Activated CD4-positive, alpha-beta T cell treated with anti-CD3 and anti-CD28 coated beads, Interleukin-2, amount 50 U/mL, for 24 hours (primary cell): ENCODE measurements at places on chromosomes 11 and 22.

DNA sequence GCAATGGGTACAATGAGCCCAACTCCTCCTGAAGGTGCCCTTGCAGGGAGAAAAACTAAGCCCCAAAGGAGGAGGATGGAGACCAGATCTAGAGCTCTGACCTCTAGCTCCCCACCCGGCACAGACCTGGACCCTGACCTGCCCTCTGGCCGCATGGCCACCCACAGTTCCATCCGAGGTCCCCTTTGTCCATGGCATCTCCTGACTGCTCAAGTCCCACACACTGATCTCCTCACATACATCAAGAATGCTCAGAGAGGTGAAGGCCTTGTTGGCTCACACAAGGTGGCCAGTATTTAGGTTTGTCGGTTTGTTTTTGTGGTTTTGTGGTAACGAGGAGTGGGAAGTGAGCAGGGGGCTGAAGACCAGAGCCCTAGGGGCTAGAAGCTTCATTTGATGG, 423.5 kb upstream of the B3GAT1 start:
- DNase-seq, result no peak

DNA sequence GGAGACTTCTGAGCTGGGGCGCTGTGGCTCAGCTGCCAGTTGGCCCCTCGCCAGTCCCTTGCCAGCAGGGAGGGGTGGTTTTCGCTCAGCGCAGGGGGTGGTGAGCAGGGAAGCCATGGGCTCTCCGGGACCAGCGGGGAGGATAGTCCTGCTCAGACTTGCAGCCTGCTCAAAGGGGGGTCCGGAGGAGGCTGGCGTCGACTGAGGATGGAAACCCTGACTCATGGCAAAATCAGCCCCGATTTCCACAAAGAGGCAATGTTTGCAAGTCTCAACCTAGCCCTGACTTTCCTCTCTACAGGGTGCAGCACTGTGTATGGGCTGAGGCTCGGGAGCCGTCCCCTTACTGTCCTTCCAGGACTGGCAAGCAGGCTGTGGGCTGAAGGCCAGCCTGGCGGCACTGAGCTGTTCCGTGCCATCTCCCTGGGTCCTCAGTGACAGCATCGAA, 35.1 kb downstream of the FBLN1 start:
- no peak for DNase-seq

DNA sequence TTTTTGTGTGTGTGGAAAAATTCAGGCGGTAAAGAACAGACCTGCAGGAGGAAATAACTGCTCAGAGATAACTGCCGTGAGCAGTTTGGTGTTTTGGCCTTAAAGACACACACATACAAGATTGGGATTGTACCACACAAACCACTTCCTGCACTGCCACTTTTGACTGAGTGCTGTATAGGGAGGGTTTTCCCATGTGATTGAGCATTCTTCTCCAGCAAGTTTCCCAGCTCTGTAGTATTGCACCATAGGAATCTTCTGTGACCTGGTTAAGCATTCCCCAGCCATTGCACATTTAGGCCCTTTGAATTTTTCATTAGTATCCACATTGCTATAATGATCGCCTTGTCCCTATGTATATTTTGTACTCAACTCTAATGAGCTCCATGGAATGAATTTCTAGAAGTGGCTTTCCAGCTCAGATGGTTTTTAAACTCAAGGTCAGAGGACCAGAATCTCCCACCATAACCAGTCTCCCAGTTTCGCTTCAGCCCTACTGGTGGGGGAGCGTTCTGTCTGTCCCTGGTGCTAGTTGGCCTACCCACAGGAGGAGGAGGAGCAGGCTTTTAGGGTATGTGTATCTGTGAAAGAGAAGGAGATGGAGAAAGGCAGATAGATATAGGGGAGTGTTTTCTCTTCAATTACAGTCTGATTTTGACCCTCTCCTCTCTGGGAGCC, 9.3 kb downstream of the CD82 start:
- DNase-seq, result no peak

DNA sequence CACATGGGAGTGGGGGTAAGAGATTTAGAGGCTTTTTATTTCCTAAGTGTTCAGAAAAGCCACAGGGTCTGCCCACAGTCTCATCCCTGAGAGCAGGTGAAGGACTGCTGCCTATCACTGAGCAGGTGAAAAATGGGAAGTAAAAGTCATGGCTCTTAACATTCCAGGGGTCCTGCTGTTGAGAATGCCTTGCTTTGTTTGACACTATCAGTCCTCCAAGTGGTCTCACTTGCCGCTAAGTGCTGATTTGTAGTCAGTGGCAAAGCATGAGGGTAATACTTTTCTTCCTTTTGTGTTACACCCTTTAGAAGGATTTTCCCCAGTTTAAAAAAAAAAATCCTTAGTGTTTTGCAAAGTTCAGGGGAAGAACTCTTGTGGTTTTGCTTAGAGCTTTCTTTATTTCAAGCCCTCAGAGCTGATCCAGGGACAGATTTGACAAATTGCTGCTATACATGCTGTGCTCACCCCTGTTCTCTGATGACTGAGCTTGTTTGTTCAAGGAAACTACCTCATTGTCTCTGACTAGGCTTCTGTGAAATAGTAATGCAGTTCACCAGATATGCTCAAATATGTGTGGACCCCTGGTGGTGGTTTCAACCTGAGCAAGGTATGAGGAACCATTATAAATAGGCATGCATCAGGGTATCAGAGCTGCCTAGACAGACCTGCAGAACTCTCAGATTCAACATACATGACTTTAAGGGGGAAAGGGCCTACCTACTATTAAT, 141.0 kb downstream of the ARHGAP42 start:
- no peak for DNase-seq

GRCh38 chr22:29065468-29066190, 4.0 kb upstream of the C22orf31 start:
- no peak for DNase-seq

DNA sequence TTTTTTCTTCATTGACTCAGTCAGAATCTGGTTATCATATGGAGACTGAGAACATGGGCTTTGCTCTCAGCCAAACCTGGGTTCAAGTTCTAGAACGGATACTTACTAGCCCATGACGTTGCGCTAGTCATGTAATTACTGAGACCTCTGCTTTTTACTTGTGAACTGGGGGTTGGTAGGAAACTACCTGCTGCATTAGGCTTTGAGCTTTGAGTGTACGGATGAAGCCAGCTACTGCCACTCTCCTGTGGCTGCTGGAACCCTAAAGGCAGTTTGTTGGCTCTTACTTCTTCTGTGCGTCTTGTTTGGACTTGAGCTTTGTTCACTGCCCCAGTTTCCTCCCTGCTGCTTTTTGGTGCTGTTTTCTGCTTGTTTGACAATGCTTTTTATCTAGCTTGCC, 18.1 kb downstream of the PPP6R2 start:
- no peak for DNase-seq

DNA sequence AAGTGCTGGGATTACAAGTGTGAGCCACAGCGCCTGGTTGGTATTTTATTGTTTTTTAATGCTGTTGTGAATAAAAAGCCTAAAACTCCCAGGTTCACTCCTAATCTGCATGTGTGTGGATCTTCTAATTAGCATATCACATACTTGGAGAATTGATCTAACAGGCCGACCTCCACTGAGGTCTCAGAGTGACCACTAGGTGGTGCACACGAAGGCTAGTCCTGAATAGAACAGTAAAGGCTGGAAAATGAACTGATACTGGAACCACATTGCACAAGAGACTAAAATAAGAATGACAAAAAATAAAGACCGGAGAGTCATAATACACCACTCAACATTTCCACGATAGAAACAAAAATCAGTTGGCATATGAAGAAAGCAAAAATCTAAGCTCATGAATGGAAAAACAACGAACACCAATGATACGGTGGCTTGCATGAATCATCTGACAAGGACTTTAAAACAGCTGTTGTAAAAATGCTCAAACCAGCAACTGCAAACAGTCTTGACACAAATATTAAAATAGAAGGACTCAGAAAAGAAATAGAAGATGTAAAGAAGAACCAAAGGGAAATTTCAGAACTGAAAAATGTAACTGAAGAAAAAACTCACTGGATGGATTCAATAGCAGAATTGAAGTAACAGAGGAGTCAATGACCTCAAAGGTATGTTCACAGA, 19.2 kb downstream of the PIM3 start:
- DNase-seq, result no peak

- no peak for DNase-seq
These were observed 3.0 kb downstream of the AQP11 start for GRCh38 chr11:77592727-77593126.

DNA sequence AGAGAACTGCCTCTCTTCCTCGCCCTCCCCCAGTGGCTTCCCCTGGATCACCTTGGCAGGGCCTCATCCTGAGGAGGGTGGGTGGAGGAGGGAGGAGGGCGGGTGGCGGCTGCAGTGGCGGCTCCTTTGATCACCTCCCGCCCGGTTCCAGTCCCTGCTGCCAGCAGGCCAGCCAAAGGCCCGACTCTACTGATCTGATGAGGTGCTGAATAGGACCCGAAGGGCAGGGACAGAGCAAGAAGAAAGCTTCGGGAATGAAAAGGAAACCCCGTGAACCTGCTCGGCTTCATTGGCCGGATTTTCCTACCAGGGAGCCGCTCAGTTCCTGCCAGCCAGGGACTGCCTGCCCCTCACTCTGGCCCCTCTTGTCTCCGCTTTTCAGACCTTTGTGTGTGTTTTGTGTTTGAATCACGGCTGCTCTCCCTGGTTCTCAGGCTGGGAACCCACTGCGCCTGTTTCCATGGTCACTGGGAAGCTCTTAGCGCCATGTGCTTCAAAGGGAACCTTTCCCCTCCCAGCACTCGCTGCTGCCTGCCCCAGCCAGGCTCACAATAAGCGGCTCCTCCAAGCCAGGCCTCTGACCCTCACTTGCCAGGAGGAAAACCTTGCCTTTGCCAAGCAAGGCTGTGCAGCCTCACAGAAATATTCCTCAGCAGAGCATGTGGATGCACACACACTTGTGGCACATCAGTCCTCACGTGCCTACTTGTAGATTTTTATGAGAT, 56.8 kb downstream of the C22orf31 start:
- DNase-seq, result no peak

DNA sequence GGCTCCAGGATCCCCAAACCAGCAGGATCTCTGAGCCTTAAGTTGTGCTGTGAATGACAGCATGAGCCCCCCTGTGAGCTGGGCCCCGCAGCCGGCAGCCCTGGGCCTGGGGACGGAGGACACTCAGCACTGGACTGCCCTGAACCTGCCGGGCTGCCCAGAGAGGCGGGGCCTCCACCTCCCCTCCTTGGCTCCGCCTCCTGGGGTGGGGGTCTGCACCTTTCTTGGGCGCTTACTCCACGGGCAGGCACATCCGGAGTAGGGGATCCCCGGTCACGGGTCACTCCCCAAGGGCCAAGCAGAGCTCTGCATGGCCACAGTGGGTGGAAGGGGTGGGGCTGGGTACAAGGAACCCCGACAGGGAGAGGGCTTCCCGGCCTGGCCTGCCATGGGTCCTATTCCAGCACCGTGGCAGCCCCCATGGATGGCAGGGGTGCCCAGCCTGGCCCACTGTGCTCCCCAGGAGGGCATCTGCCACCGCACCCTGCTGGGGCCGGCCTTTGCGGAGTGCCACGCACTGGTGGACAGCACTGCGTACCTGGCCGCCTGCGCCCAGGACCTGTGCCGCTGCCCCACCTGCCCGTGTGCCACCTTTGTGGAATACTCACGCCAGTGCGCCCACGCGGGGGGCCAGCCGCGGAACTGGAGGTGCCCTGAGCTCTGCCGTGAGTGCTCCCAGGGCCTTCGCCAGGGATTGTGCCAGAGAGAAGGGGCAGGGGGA, 5.4 kb downstream of the MUC5B start:
- DNase-seq, result no peak
